Motor neuron (in vitro differentiated cells): ENCODE measurements at places on chromosomes 2 and 18.

GRCh38 chr2:127644066-127645025, 1.6 kb upstream of the GPR17 start:
- no peak for ATAC-seq

- ATAC-seq = no peak
These were observed 5.4 kb downstream of the B3GNT2 start for GRCh38 chr2:62201307-62201706.

GRCh38 chr18:7567474-7568425, 634 bp downstream of the PTPRM start:
- peak; percentile 41 for ATAC-seq

- no peak for ATAC-seq
These were observed 177.7 kb upstream of the TWIST2 start for GRCh38 chr2:238670111-238670585.

- no peak for ATAC-seq
These were observed 245.3 kb downstream of the STK39 start for GRCh38 chr2:168002021-168002553.

GRCh38 chr2:10412380-10412779, 35.7 kb downstream of the ODC1 start:
- ATAC-seq = peak; percentile 9

DNA sequence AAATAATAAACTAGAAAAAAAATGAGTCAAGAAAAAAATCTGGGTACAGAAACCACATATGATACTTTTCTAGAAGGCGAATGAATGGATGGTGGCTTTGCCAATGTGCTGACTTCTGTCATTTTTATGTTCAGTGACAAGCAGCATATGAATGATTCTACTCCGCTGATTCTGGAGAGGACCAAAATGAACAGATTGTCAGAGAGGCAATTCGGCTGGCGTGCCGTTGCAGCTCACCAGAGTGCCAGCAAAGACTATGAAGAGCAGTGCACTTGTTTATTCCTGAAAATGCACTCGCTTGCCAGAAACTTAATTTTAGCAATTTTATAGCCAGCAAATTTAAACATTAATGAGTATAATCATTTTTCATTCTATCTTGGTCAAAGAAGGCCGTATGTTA, 105.9 kb upstream of the NYAP2 start:
- no peak for ATAC-seq

DNA sequence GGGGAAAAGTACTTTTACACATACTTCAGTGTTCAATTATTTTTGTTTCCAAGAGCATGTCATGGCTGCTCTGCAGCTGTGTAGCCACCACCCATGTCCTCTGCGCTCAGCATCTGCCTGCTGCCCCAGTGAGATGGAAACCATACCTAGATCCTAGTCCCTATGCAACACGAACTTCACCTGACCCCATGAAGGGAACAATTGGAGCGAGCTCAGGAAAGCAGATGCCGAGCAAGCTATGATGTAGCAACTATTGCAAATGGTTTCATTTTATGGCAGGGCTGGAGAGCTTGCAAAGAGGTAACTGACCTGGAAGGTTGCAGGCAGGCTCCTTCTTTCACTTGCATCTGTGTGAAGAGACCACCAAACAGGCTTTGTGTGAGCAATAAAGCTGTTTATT, 1.3 kb upstream of the CCDC141 start:
- ATAC-seq = no peak

- peak; percentile 97 for ATAC-seq
These were observed 401.2 kb downstream of the GALR1 start for GRCh38 chr18:77650799-77651385.

DNA sequence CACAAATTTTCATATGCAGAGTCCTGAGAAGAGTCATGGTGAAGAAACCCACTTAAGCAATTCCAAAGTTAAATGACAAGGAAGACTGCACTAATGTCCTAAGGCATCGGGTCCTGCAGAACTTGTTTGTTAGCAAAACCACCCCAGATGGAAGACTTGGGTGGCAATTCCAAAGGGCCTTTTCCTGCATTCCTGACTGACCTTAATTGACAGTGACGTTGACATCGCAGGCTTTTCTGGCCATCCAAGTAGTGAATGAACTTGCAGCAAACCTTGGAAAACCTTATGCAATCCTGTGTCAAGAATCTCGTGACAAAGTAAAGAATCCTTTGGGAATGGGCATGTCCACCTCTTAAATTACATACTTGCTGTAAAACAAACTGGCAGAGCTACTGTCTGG, 112.5 kb upstream of the SH3BP4 start:
- ATAC-seq = no peak

DNA sequence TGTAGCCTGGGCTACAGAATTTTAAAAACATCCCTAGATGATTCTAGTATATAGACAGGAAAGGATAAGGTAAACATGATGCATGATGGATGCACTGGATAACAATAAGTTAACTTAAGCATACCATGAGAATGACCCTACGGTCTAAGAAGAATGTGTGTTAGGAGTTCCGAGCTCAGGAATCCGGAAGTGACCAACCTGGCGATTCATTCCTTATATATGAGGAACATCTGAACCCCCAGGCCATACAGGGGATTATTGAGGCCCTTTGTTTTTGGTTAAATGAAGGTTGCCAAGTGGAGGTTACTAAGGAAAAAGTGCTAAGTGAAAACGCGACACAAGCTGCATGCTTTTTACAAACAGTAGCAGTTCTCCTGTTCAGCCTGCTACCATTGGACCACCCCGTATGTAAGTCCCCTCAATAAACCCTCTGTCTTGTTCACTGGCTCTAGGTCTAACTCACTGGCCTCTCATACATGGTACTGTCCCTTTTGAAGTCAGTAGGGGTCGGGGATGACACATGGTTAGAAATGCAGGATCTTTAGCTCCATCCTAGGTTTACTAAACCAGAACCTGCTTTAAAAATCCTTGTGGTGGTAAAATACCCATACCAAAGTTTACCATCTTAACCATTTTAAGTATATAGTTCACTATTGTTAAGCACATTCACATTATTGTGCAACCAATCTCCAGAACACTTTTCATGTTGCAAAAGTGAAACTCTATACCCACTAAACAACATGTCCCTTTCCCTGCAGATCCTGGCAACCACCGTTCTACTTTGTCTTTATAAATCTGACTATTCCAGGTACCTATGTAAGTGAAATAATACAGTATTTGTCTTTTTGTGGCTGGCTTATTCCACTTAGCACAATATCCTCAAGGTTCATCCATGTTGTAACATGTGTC, 111.0 kb upstream of the MAP4K3 start:
- no peak for ATAC-seq

GRCh38 chr2:241577413-241578122, 19.0 kb downstream of the BOK start:
- no peak for ATAC-seq

- no peak for ATAC-seq
These were observed 836 bp downstream of the STK11IP start for GRCh38 chr2:219598308-219599078.

GRCh38 chr2:232327105-232328031, 51.2 kb upstream of the ALPP start:
- ATAC-seq = peak; percentile 80

DNA sequence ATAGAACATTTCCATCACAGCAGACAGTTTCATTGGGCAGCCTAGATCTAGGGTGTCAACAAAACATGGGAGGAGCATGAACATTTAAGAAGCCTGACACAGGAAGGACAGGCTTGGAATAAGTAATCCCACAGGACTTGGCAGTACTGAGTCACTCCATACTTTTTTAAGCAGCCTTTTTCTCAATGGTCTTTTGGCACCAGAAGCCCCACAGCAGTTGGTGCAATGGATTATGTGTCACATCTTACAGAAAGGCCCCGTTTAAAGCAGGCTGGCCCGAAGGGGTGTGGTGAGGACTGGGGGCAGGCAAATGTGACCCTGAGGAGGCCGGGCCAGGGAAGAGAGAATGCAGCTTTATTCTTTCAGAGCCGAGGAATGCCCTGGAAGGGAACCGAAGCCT, 26.6 kb downstream of the SPTBN1 start:
- ATAC-seq = peak; percentile 31

DNA sequence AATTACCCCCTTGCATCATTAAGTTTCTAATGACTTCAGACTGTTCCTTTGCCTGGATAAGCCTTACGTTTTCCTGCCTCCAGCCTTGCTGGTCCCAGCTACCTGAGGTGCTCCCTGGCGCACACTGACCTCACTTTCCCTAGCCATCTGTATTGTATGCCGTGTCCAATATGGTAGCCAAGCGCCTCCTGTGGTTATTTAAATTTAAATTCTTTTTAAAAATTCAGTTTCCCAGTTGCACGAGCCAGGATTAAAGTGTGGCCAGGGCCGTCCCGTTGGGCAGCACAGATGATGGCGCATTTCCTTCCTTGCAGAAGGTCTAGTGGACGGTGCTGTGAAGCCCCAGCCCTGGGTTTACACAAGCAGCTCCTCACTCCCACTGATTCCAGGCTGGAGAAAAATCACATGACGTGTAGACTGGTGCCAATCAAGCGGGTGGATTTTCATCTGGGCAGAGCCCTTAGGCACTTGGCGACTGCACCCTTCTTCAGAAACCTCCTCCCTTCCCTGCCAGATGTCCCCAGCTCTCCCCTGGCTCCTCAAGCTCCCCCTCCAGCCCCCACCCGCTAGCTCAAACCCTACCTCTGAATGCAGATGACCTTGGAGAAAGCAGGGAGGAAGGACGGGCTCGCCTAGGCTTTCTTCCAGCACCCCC, 33.9 kb downstream of the ACKR3 start:
- no peak for ATAC-seq

GRCh38 chr2:191635333-191636234, 42.4 kb upstream of the NABP1 start:
- no peak for ATAC-seq

- no peak for ATAC-seq
These were observed 81.6 kb upstream of the STPG4 start for GRCh38 chr2:47236503-47237215.

GRCh38 chr2:41930807-41931566, 116.8 kb upstream of the PKDCC start:
- no peak for ATAC-seq
